T-cell (primary cell): ENCODE measurements at places on chromosomes 5 and 9. TPM values are rescaled to one million over a fixed set of nuclear protein-coding genes. Genes with fewer than 3 reads are reported as not detected.

The PPP1R26 gene
- total RNA-seq: 0.35 TPM

GRCh38 chr5:24163091-24163490 is 481.7 kb downstream of the CDH10 start:
- no peak for DNase-seq
- no peaks in the 10 kb centered on the region for H3K27me3 ChIP-seq
- no peak overlapping the region for H3K4me3 ChIP-seq
- H3K36me3 ChIP-seq: no peaks in the 10 kb centered on the region
- no peaks in the 10 kb centered on the region for H3K4me1 ChIP-seq

- H3K36me3 ChIP-seq: no peaks in the 10 kb centered on the region
- H3K27ac ChIP-seq: no peak overlapping the region
Measured at GRCh38 chr9:70100362-70100761, 56.7 kb downstream of the MAMDC2 start.

DNA sequence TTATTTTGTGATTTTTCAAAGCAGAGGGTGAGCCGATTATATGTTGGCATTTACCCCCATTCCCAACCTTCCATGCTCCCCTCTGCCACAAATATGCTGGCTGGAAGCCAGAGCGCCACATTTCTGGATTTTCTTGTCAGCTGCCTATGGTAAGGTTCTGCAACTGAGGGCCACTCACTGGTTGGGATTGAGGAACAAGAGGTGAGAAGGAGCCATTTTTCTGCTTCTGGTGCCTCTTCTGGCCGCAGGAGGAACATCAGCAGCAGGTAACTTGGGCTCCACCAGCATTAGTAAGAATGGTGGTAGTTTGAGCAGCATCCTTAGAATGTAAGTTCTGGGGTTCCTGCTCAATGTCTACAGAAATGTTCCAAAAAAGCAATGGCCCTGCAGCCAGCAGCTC is 159.5 kb upstream of the MAST4 start:
- no peak overlapping the region for H3K4me3 ChIP-seq
- DNase-seq: no peak

The SGCD gene
- 0.13 TPM for total RNA-seq

The FAM163B gene
- total RNA-seq: not detected

DNA sequence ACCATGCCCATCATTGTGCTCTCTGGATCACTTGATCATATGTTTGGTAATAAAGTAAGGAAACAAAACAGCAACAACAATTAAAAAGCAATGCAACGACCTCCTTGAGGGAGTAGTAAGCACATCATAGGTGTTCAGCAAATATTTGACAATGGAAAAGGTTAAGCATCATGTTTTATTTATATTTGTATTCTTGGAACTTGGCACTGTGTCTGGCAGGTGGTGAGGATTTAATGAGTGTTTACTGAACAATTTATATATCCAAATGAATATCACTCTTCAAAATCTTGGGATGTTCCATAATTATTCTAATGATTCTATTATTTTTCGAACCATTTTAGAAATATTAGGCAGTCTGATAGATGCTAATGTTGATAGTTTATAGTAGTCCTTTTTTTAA is 6.2 kb downstream of the PIP5K1B start:
- no peak for DNase-seq
- H3K27me3 ChIP-seq: peaks cover 13% of the 10 kb centered on the region
- H3K4me3 ChIP-seq: no peak overlapping the region

The CCDC152 gene
- total RNA-seq: 6.5 TPM

The DUSP1 gene
- total RNA-seq: 28.9 TPM
